ENCODE measurements at places on chromosomes 7 and 10.

GRCh38 chr10:91012502-91012901 is 91.6 kb upstream of the ANKRD1 start:
- DNase-seq = no peak

DNA sequence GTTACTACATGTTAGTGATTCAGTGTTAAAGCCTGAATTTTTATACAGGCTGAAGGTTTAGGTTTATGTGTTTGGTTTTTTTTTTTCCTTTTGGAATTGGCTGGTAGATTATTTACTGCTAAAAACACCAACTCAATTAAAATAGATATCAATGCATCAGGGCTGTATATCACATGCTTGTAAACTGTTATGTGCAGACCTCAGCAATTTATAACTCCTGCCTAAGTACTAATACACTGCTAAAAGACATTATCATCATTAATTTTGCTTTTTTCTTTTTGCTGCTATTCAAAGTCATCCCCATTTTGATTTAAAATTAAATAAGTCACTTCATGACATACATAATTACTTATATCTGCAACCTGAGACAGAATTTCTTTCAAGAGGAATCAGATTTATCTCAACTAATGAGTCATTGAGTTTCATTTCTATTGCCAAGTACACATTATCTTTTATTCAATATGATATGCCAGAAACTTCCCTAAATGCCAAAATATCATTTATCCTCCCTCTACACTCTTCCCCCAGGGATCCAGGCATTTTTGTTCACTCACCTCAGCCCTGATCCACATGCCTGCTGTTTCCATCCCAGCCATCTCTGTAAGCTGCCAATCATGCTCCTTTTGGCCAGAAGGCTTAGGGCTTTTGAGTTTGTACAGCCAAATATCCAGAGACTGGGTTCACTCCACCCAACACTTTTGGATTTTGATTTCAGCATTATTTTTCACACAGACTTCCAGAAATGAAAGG is 98.5 kb downstream of the POLR1F start:
- no peak for DNase-seq

DNA sequence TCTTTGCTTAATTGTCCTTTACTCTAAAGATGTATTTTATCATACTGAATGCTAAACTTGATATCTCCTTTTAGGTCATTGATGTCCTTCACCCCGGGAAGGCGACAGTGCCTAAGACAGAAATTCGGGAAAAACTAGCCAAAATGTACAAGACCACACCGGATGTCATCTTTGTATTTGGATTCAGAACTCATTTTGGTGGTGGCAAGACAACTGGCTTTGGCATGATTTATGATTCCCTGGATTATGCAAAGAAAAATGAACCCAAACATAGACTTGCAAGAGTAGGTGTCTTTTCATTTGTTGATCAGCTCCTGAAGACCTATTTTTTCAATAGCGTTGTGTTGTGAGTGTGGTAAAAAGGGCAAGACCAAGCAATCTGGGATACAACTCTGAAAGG is 1.8 kb downstream of the RPS24 start:
- no peak for DNase-seq

DNA sequence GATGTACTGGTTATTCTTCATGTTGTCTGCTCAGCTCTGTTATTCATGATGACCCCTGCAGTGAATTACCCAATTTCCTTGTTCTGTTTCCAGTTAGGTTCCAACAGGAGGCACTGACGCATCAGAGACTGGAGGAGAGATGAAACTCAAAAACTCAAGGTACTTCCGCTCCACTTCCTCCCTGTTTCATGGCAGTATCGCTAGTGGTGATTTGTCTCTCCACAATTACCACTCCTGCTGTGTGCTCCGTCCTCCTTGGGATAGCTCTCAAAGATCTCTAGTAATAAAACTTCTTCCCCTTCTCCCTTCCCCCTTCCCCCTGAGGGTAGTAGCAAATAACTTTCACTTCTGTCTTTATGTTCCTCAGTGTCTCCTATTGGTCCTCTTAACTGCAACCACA is 107.4 kb upstream of the ABCB5 start:
- DNase-seq = no peak

DNA sequence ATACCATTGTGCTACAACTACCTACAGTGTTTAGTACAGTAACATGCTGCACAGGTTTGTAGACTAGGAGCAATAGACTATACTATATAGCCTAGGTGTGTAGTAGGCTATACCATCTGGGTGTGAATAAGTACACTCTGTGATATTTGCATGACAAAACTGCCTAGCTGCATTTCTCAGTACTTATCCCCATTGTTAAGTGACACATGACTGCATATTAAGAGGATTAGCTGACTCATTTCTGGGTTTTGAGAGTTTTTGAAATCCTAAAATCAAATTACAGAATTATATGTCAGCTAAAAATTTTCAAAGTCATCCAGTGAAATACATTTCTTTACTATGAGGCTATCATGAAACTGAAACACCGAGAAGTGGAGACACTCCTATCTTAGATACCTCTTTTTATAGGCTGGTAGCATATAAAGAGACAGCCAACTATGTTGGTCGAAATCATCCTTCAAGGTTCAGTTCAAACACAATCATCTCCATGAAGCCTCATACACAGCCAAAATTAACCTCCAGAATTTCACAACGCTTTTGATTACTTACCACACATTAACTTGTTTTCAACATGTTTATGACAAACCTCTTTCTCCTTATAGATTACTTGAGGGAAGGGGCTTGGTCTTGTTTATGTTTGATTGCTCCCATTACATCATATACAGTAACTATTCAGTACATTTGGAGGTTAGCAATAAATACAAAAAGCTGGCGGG is 89.8 kb upstream of the ANK3 start:
- DNase-seq = no peak

DNA sequence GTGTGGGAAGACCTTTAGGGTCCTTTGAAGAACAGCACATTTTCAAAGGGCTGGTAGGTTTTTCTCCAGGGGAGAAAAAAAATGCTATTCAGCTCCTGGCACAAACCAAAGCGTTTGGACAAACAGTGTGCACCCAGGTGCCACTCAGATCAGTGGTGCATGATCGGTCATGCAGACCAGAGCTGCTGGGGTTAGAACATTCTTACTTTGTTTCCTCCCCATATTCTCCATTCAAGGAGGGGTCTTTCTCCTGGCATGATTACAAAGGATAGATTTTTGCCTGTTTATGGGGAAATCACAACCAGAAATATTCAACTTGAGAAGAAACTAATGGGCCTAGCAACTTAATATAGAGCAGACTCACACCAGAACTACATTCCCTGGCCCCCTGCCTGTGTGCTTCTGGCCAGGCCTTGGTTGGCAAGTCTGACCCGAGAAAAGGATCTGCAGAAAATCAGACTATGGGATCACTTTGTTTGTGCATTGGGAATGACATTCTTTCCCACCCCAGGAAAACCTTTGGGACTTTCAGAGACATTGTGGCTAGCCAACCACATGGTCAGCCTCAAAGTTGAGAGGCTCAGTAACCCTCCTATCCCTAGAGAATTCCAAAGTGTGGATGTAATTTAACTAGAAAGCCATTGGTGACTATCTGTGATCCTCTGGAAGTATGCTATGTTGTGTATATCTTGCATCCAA is 82.3 kb upstream of the FGL2 start:
- DNase-seq = no peak

- DNase-seq = no peak
These were observed 74.1 kb downstream of the NRBF2 start for GRCh38 chr10:63206997-63207811.

- DNase-seq = peak; percentile 56
These were observed 1.5 kb upstream of the C10orf95 start for GRCh38 chr10:102452672-102453340.

- DNase-seq = no peak
These were observed 55.0 kb upstream of the VWDE start for GRCh38 chr7:12458520-12459131.

DNA sequence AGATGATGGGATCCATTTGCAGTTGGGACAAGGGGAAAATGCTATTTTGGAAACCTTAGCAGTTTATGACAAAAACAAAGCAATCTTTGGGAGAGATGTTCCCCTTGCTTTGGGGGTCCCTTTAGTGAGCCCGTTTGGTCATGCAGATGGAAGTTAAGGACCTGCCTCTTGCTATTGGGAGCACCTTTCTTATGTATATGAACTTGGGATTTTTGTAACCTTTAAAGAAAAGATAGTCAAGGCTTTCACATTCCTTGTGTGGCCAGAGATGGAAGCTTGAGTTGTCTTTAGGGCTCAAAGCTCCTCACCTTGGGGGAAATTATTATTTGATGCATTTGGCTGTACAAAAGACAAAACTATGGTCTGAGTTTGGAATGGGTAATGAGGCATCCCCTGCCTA is 179.0 kb upstream of the PLPP4 start:
- DNase-seq = no peak

- no peak for DNase-seq
These were observed 12.4 kb downstream of the MAT1A start for GRCh38 chr10:80277016-80277415.

- DNase-seq = no peak
These were observed 41.7 kb upstream of the WNT2 start for GRCh38 chr7:117364339-117365080.

DNA sequence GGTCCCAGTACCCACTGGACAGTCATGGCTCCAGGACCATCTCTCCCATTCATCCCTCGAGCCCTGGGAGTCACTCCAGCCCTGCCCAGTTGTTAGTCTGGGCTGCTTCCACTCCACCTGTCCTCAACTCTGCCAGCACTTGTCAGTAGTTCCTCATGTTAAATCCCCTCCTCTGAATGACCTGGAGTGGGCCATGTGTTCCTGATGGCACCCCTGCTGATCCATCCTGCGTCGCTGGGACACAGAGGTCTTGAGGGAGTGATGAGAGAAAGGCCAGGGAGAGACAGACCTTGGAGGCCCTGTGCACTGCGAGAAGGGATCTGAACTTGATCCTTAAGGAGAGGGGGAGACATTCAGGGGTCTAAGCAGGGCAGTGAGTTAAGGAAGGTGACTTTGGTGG is 174.9 kb downstream of the GRID1 start:
- no peak for DNase-seq

GRCh38 chr7:150756858-150757257 is 19.6 kb downstream of the GIMAP5 start:
- no peak for DNase-seq

DNA sequence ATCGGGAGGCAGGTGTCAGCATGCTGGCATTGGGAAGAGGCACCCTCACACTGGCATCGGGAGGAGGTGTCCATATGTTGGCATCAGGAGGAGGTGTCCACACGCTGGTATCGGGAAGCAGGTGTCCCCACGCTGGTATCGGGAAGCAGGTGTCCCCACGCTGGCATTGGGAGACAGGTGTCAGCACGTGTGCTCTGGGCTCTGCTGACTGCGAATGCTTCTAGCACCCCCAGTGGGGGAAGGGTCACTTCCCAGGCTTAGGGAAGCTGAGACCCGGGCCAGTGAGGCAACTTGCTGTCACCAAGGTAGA is 92.5 kb upstream of the IKZF1 start:
- no peak for DNase-seq

GRCh38 chr10:71743089-71743838 is 23.7 kb upstream of the C10orf105 start:
- DNase-seq = no peak

GRCh38 chr10:80520661-80521470 is 16.8 kb upstream of the SH2D4B start:
- DNase-seq = no peak

- DNase-seq = no peak
These were observed 655.4 kb upstream of the MKI67 start for GRCh38 chr10:128781637-128782036.

DNA sequence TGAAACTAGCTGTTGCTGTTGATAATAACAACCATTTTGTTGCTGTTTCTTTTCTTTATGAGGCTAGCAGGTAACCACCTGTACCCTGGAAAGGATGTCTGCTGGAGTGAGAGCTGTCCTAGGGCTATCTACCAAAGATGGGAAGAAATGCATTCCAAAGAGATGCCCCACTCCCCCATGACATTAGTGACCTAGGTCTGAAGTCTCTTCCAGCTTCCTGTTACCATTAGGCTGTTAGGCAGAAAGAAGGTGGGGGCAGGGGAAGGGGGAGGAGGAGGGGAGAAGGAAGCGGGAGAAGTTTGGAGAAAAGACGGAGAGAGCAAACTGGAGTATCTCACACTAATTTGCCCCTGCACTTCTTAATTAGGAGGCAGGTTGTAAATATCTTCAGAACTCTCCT is 118.5 kb downstream of the ABLIM1 start:
- DNase-seq = no peak

- DNase-seq = no peak
These were observed 132.0 kb upstream of the FZD8 start for GRCh38 chr10:35774109-35774508.

GRCh38 chr7:90692396-90692795 is 96.3 kb downstream of the CDK14 start:
- no peak for DNase-seq

Measured in stimulated activated CD4-positive, alpha-beta T cell treated with anti-CD3 and anti-CD28 coated beads, Interleukin-4, amount 100 ng/mL, for 4 hours (primary cell).